ENCODE measurements at places on chromosomes 5 and 9.

DNA sequence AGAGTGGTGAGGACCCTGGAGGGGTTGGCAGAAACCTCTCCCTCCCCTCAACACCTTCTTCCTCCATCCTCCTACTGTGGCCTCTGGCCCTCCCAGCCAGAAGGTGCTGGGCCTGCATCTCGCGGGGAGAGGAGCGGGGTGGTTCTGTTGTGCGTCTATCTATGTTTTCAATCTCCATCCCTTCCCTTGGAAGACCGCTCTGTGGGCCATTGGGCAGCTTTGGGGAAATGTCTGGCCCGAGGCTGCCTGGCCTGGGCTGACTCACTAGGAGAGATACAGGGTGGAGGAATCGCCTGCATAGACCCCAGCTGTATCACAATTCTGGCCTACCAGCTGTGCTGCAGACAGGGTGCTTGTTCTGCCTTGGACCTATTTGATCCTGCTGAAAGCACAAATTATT is 48.4 kb upstream of the DAB2IP start:
- DNase-seq: no peak

GRCh38 chr9:87674565-87675299 is 51.2 kb upstream of the CTSL start:
- DNase-seq: no peak

GRCh38 chr5:170216257-170216864 is 16.4 kb upstream of the C5orf58 start:
- peak; percentile 42 for DNase-seq

DNA sequence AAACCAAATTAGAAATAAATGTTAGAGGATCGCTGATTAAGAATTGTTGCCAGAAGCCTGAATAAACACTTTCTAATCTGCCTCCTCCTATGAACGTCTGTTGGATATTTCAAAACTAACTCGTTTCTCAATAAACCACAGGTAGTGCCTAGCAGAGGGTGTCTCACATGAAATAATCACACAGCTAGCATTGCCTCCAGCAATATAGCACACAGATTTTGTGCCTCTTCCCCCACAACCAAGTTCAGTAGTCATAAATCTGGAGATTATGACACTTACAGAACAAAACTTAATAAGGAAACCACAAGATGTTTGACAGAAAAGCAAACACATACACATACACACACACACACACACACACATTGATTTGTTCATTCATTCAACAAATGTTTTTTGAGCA is 173.2 kb upstream of the CDH10 start:
- DNase-seq: no peak

DNA sequence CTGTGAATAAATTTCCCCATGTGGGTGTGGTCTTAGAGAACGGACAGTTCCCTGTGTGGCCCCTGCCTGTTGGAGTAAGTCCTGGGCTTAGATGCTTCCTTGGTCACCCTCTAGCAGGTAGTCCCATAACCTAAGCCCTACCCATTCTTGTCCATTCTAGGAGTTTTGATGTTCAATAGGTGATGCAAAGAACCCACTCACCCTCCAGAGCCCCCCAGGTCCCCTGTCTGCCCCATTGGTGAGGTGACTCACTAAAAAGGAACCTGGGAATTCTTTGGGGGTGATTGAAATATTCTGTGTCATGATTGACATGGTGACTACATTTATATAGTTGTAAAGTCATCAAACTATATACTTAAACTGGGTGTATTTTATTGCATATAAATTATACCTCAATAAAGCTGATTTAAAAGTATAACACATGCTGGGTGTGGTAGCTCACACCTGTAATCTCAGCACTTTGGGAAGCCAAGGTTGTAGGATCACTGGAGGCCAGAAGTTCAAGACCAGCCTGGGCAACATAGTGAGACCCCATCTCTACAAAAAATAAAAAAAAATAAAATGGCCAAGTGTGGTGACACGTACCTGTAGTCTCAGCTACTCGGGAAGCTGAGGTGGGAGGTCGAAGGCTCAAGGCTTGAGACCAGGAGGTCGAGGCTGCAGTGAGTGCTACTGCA is 20.8 kb upstream of the GTF3C5 start:
- DNase-seq: no peak

Data from RPMI8226 (cell line).